ENCODE measurements at places on chromosomes 11 and 22. TPM values are rescaled to one million over a fixed set of nuclear protein-coding genes. Genes with fewer than 3 reads are reported as not detected.

Gene POTEH
- total RNA-seq, result 0.40 TPM

- peak; percentile 88 for DNase-seq
These were observed 1.5 kb downstream of the HSPB2 start for GRCh38 chr11:111913997-111914396.

- DNase-seq, result peak; percentile 81
These were observed 185.3 kb upstream of the LARGE1 start for GRCh38 chr22:34105461-34106062.

- DNase-seq, result no peak
These were observed 48.2 kb downstream of the SGSM3 start for GRCh38 chr22:40418366-40419201.

GRCh38 chr11:104692751-104693150, 205.5 kb downstream of the CASP12 start:
- no peak for DNase-seq
